Cerebellar cortex (tissue), 1 donor: ENCODE measurements at places on chromosomes 5 and 9.

DNA sequence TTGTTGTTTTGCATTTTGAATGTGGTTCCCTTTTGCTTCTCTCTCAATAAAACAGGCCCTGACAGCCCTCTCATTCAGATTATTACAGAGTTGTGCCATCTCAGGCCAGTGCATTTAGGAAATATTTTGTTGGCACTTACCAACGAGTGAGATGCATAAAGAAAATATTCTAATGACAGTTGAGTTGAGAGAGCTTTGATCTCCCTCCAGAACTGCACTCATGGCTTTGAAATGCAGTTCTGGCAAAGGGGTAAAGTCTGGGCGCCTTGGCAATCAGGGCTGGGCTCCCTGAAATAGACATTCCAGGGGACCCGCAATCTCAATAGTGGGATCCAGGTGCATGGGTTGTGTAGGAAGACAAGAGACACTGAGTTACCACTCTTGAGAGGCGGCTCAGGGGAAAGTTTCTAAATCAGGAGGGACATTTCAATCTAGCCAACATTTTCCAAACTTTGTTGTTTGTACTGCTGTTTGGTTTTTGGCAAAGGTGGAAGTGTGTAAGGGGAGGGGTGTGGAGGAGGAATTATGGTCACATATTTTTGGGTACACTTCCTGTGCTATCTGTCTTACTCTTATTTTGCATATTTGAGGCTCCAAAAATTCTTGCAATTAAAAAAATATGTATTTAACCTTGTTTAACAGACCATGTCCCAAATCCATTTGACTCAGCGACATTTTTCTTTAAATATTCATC, 48.8 kb downstream of the PAPPA start:
- DNase-seq, result no peak

- no peak for DNase-seq
These were observed 196.3 kb downstream of the ATP10B start for GRCh38 chr5:160655717-160656116.

- DNase-seq, result peak; percentile 39
These were observed 355.1 kb downstream of the ADAMTS6 start for GRCh38 chr5:65126542-65127069.

DNA sequence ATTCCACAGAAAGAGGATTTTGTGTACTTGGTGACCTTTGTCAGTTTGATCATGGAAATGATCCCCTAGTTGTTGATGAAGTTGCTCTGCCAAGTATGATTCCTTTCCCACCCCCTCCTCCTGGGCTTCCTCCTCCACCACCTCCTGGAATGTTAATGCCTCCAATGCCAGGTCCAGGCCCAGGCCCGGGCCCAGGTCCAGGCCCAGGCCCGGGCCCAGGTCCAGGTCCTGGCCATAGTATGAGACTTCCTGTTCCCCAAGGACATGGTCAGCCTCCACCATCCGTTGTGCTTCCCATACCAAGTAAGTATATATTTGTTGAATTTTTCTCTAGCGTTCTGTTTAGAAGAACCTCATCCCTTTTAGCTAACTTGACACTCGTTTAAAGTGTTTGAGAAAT, 30.0 kb downstream of the RBM27 start:
- peak; percentile 13 for DNase-seq

GRCh38 chr9:98925956-98926355, 17.8 kb upstream of the COL15A1 start:
- DNase-seq, result no peak

DNA sequence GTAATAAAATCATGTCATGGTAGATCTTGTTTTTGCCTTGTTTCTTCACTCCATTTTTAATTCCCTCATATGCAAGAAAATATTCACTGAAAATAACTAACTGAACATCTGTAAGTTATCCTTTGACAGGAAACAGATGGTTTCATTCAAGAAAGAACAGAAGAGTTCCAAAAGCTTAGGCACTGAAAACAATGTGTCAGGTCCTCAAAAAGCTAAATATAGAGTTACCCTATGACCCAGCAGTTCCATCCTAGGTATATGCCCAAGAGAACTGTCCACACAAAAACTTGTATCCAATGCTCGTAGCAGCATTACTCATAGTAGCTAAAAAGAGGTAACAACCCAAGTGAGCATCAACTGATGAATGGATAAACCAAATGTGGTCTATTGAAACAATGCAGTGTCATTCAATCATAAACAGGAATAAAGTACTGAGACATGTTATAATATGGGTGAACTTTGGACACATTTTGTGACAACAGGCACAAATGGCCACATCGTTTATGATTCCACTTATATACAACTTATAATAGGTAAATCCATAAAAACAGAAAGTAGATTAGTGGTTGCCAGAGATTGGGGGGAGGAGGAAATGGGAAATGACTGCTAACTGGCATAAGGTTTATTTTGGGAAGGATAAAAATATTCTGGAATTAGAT, 231.0 kb downstream of the FRMD3 start:
- no peak for DNase-seq

GRCh38 chr9:87570000-87570908, 72.6 kb downstream of the DAPK1 start:
- no peak for DNase-seq

DNA sequence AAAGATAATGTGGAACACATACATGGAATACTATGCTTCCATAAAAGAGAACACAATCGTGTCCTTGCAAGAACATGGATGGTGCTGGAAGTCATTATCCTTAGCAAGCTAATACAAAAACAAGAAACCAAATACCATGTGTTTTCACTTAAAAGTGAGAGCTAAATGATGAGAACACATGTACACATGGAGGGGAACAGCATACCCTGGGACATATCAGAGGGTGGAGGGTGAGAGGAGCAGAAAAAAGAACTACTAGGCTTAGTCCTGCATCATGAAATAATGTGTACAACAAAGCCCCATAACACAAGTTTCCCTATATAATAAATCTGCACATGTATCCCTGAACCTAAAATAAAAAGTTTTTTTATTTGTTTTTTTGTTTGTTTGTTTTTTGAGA, 855.5 kb upstream of the NUDT12 start:
- DNase-seq, result no peak

GRCh38 chr5:28766565-28767158, 1728.3 kb upstream of the CDH9 start:
- peak; percentile 24 for DNase-seq

DNA sequence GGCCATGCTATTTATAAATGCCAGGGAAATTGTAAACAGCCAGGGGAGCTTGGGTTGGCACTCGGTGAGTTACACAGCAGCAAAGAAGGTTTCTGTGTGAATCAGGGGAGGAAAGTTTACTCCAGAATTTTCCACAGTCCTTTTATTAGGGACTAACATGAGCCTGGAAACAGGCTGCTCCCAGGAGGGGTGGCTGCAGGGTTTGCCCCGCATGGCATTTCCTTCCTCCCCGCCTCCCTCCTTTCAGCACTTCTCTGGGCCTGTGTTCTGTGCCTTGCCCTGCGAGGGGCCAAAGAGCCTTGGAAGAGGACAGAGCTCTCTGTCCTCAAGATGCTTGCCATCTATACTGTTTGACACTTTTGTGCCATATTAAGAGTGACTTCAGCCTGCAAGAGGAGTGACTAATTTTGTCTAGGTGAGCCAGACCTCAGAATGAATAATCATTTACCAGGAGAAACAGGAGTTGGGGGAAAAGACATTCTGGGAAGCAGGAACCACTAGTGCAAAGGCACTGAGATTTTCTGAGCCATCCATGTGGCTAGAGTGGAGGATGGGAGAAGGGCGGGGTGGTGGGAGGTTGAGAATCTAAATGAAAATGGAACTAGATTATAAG, 1.8 kb downstream of the GSN start:
- no peak for DNase-seq

DNA sequence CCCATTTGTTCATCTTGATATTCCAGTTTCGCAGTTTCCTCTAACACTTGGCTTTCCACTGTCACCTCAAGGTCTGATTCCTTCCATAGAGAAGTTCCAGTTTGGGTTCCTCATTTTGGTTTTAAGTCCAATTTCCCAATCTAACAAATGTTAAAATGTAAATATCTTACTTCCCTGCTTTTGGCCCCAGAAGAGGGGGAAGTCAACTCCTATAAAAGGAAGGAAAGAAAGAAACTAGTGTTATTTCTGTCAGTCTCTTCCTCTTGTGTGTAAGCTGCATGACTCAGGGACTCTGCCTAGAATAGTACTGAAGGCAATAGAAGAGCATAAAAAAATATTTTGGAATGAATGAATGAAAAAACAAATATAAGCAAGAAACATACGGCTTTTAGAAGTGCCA, 127.5 kb upstream of the CCNG1 start:
- DNase-seq, result no peak

GRCh38 chr5:14342306-14342705, 199.2 kb downstream of the TRIO start:
- no peak for DNase-seq

- DNase-seq, result no peak
These were observed 27.0 kb downstream of the ABITRAM start for GRCh38 chr9:108961151-108961550.

DNA sequence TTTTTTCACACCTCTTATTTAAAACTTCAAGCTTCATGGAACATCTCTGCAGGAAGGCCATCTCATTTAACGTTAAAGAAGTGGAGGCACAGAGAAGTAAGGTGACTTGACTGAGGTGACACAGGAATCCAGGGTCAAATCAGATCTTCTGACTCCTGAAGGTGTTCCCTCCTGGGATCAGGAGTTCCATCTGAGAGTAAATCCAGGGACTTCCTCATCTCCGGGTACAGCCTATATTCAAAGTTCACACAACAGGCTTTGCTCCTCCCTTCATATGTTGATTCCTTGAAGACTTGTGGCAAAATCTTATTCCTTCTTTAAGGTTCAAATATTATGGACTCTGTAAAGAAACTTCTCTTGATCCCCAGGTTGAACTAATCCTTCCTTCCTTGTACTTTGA, 313.1 kb upstream of the CLINT1 start:
- DNase-seq, result no peak

GRCh38 chr5:75706775-75707174, 10.5 kb downstream of the POC5 start:
- DNase-seq, result no peak

- DNase-seq, result no peak
These were observed 82.4 kb downstream of the NTRK2 start for GRCh38 chr9:84751921-84752320.

DNA sequence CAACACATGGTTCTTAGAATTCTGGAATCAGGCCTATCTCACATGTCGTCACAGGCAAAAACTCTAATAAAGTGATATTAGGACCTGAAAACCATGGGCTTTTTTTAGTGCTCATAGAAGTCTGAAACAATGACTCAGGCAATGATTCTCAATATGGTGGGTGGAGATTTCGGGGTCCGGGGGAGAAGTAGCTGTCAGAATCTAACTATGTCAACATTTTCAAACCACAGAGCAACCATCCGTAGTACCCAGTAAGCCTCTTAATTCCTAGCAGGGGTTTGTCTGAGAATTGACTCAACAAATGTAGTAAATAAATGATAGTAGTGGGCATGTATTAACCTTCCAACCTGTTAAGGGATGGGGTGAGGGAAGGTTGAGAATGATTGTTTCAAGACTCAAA, 2.6 kb downstream of the AMACR start:
- DNase-seq, result no peak

DNA sequence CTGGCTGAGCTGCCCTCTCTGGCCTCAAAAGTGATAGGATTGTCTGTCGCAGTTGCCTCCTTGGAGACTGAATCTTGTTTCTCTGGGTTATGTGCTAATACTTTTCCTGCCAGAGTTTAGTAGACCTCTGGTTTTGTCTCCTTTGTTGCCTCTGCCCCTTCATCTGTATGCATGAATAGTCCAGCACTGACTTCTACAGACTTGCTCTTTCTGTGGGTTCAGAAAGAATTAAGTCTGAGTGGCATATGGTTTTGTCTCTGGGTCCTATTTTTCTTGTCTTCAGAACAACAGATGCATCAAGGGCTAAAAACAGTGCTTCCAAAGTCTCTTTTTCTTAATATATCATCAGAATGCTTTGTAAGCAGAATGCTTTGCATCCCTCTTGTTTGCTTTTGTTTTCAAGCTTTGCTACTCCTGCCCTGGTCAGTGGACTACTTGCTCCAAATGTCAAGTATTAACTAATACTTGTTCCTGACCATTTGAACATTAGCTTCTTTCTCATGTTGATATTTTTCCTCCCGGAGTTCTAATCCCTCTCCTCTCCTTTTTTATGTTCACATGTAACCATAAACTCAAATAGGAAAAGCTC, 131.7 kb downstream of the UNC13B start:
- no peak for DNase-seq

GRCh38 chr5:146165460-146165859, 17.0 kb downstream of the LARS1 start:
- DNase-seq, result no peak

GRCh38 chr9:70746316-70746715, 331.9 kb upstream of the KLF9 start:
- DNase-seq, result no peak
